ENCODE measurements at places on chromosomes 1 and 21.

GRCh38 chr21:39400173-39400572 is 45.4 kb downstream of the LCA5L start:
- DNase-seq = no peak

DNA sequence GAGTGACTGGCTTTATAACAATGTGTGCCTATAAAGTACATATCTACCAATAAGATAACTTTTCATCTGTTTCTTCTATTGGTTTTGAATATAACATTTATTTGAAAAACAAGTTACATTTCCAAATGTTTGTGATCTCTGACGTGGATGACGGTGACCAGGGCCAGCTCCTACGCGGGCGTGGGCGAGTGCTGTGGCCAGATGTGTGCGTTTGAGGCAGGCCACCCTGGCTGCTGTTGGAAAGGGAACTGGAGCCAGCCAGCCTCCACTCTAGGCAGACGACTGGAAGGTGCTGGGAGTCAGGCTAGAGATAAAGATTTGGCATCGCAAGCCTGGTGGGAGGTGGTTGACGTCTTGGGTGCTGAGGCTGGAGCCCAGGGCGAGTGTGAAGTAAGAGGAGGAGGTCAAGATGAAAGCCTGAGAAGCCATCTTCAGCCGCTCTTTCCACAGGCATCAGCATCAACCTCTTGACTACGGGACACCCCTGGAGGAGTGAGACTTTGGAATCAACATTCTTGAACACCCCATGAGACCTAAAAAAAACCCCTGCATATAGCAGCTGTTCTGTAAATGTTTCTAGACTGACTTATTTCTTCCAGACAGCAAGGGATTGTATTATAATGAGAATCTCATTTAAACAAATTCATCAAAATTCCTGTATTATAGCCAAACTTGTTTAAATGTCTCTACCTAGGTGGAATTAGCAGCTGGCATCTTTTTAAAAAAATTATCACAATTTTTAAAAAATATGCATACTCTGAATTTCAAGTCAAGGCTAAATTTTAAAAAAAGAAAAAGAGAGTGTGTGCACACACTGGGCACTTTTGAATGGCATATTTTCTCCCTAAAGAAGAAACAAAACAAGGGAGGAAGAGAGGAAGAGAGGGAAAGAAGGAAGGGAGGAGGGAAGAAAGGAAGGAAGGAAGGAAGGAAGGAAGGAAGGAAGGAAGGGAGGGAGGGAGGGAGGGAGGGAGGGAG is 112.5 kb upstream of the SLC44A3 start:
- no peak for DNase-seq

GRCh38 chr1:44652445-44653106 is 21.7 kb downstream of the TMEM53 start:
- no peak for DNase-seq

DNA sequence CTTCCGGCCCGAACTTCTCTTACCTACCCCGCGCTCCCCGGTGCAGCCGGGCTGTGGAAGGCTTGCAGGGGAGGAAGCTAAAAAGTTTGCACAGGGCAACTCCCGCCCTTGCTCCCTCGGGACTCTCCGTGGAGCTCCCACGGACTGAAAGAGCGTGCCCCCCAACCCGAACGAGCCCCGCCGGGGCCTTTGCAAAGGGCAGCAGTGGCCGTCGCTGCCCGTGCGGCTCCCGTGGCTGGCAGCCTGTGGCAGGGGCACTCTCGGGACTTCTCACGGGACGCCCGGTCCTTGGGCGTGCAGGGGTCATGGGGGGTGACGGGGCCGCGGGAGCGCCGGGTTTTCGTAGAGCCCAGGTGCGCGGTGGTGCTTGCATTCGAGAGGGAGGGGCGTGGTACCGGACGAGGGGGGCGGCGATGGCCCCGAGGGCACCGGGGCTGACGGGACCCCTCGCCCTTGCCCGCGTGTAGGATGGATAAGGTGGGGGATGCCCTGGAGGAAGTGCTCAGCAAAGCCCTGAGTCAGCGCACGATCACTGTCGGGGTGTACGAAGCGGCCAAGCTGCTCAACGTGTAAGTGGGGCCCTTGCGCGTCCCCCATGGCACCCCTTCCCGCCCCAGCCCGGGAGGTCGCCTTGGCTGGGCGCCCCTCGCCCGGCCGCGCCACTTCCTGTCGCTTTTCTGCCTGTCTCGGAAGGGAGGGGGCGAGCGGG is 711 bp downstream of the GADD45A start:
- no peak for DNase-seq

GRCh38 chr1:52751589-52752483 is 25.6 kb downstream of the ZYG11B start:
- DNase-seq = no peak

- DNase-seq = no peak
Measured at GRCh38 chr21:34011660-34012059, 61.7 kb upstream of the MRPS6 start.
